ENCODE measurements at places on chromosomes 12 and 14.

DNA sequence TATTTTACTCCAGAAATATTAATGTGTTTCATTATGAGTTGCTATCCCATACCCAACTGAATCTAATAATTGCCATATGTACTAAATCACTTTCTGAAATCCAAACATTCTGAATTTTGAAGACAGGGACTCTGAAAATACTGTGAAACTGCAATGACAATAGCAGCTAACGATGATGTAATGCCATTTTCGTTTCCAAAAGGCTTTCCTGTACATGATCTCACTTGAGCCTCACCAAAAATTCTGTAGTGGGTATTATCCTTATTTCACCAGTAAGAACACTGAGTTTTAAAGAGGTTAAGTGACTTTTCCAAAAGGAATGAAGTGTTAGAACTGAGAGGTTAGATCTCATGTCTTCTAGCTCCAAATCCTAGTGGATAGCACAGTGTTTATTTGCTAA, 133.3 kb downstream of the FLRT2 start:
- no peak for DNase-seq

- DNase-seq: no peak
Observed at GRCh38 chr12:8644345-8645248, 18.0 kb downstream of the MFAP5 start.

DNA sequence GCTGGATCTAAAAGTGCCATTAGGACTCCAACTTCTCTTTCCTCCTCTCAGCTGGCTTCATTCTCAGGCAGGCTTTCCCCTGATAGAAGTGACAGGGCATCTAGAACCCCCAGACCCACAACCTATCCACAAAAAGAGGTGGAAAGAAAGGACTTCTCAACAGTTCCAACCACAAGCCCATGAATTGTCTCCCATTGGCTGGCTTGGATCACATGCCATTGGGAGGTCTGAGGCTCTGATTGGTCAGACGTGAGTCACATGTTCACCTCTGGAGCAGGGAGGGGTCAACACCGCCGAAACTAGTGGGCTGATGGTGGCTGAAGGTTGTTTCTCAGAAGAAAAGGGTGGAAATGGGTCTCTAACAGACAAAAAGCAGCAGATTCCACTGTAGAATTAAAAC, 47.2 kb downstream of the DRAM1 start:
- DNase-seq: no peak

DNA sequence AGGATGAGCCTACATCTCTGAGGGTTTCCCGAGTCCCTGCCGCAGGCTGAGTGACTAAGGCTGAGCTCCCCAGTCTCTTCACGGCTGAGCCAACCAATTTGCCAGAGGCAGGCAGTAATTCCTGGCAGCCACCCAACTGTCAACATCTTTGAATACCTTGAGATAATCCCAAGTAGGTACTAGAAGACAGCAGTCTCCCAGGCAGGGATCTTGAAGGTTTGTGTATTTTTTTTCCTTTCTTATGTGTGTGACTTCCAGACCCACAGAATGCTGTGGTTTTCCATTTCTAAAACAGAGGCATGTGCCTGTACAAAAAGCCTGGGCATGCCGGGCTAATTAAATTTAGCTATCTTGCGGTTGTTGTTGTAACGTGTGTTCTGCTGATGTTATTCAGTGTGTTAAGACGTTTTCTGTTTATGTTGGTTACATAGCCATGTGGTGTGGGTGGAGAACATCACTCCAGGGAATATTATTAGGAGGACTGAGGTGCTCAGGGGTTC, 155.5 kb downstream of the ANO2 start:
- no peak for DNase-seq

- DNase-seq: no peak
Observed at GRCh38 chr12:20361416-20361815, 6.9 kb upstream of the PDE3A start.

DNA sequence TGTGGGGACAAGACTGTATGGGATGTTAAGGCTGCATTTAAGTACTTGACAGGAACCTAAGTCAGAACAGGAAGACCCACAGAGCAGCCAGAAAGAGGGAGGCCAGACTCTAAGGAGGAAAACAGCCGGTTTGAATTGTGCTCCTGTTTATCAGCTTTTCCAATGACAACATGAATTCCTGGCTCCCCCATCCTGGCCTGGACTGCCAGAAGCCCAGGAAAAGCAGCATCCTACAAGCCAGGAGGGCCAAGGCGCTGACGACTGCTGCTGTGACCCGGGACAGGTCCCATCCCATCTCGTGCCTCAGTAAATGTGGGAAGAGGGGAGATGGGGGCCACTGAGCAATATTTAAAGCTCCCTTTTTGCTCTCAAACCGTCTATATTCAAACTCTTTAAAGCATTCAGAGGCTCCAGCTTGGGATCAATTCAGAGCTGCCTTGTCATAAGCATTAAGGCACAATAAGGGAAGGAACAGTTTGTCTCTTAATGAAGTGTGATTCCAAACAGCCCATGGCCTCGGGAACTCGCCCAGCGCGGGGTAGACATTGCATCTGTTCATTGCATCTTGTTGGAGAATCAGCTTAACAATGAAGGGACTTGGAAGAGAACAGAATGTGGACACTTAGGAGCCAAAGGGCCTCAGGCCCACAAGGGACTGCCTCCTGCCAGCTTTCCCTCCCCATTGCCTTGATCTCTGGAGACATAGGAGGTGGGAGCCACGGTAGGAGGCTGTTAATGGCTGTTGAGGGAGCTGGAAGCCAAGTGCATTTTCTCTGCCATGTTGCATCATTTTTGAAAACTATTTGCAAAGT, 49.6 kb downstream of the CMKLR1 start:
- DNase-seq: no peak

DNA sequence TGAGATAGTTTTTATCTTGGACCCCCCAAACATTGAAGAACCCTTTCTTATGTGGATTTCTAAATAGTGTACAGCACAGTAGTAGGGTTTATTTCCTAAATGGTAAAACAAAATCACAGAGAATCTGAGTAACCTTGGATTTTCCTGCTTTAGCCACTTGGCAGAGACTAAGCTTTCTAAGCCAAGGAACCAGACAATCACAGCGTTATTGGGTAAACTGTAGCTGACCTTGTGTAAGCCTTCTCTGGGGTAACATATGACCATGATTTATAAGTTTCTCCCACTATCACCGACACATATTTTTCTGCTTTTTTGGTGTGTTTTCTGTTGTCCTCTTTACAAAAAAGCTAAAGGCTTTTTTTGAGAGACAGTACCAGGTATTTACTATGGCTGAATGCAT, 136.3 kb upstream of the PZP start:
- DNase-seq: no peak

GRCh38 chr14:67749341-67750084, 47.8 kb downstream of the RDH12 start:
- DNase-seq: no peak

All from hepatocyte (in vitro differentiated cells).